ENCODE measurements at places on chromosomes 6 and 20.

GRCh38 chr20:61882716-61883615 is 182.7 kb downstream of the TAF4 start:
- DNase-seq = no peak

DNA sequence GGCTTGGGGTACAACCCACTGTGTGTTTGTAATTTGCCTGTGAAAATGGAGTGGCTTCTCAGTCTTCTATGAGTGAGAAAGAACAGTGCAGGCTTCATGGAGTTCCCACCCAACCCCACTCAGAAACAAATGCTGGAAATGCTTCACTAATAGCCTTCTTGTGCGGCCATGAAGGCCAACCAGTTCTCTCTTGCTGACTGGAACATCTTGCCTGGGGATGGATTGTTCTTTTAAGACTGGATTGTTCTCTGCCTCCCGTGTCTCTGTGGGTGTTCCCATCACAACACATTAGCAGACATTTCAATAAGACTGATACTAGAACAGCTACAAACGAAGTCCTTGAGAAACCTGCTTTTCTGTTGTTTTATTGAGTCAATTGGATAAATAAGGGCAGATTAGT is 110.6 kb downstream of the PPP1R14C start:
- DNase-seq = no peak

- DNase-seq = no peak
Observed at GRCh38 chr20:37303637-37304036, 14.2 kb downstream of the MANBAL start.

DNA sequence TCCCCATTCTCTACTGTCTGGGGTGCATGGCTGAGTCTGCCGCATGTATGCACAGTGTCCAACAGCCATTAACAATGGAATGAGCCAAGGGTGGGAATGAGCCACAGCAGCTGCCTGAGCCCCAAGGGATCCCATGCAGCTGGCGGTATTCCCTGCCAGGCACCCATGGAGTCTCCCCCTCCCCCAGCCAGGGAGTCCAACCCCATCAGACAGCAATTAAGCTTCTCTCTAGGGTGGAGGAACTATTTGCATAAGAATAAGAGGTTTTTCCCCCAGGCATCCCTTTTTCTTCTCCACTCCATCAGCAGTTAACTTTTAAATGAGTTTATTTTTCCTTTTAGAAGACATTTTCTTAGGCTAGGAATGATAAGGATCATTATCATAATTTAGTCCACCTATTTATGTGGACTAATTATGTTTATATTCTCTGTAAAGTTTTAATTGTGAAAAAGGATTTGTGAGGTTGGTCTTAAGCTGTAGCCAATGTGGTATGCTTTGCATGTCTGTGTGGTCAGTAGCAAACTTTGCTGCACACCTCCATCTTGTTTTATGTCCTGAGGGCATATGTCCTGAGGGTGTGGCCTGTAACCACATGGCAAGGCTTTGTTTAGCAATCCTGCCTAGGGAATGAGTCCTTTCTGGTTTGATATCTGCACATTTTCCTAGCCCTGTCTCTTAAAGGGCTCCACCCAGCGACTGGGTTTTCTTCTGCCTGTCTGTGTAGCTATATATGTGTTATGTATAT is 158.9 kb upstream of the OLIG3 start:
- no peak for DNase-seq

GRCh38 chr6:25326126-25326525 is 47.0 kb downstream of the CARMIL1 start:
- DNase-seq = no peak

DNA sequence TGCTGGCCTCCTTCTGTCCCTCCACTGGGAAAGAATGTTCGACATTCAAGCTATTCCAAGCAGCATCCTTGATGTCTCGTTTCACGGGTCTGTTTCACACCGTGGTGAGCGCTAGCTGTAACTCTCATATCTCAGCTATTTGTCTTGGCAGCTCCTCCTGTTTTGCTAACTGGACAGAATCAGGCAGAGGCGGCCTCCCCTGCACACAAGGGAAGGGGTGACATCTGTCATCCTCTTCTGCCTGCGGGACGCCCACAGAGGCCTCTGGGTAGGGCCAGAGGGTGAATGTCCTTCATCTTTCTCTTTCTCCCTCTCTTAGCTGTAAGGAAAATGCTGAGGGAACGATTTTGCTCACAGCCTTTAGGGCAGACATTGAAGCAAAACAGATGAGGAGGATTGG is 232.8 kb upstream of the GMDS start:
- no peak for DNase-seq

GRCh38 chr6:14388371-14388770 is 270.8 kb downstream of the CD83 start:
- DNase-seq = no peak

- no peak for DNase-seq
Observed at GRCh38 chr6:21406316-21406715, 187.2 kb upstream of the SOX4 start.

GRCh38 chr6:131003488-131004386 is 59.3 kb downstream of the EPB41L2 start:
- no peak for DNase-seq

DNA sequence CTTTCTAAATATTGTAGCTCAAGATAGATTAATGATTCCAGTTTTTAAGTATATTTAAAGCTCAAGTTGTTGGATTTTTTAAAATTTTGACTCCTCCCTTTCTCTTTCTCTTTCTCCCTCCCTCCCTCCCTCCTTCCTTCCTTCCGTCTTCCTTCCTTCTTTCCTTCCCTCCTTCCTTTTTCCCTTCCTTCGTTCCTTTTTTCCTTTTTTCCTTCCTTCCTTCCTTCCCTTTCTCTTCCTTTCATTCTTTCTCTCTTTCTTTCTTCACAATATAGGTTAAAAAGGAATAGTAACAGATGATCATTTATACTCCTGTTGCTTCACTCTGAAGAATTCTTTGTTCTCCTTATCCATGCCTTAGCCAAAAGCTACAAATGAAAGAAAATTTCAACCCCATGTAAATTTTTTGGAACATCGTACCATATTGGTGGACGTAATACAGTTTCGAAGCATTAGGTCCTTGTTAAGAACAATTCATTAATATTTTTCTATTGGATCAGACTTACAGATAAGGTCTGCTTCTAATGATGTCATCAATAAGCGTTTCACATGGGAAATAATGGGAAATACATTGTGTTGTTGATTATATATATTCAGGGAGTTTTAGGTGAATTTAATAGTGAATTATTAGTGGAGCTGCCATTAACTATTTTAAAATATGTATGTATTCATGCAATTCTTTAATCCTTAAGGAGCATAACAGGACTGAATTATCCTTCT is 139.6 kb upstream of the SLC35B3 start:
- no peak for DNase-seq

GRCh38 chr6:15927531-15928225 is 201.2 kb upstream of the MYLIP start:
- no peak for DNase-seq

DNA sequence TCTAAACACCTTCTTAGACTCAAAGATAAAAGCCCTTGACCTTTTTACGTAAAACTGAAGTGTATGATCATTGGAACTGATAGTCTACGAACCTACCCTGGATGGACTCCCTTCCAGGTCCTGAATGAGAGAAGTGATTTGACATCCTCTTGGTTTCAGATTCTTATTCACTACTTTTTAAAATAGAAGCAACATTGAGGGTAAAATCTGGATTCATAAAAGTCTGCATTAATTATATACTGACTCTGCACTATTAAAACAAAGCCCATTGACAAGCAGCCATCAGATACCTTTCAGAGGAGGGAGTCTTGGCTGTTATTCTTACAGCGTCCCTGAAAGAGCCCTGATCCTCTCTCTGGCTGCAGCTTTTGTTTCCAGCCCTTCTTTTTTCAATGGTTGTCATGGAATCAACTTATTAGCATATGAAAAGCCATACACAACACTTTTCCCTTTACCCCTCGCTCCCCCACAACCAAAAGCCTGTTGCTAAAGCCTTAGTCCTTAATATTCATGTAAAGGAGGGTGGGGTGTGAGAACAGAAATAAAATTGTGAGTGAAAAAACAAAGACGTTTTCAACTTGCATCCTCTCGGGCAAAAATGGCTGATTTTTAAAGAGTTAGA is 270.0 kb upstream of the MARCKS start:
- no peak for DNase-seq

GRCh38 chr6:91895599-91896285 is 1308.9 kb upstream of the MAP3K7 start:
- no peak for DNase-seq

- DNase-seq = no peak
Observed at GRCh38 chr6:44116641-44117382, 10.4 kb downstream of the MRPL14 start.
